Activated naive CD8-positive, alpha-beta T cell treated with anti-CD3 and anti-CD28 coated beads for 36 hours (primary cell): ENCODE measurements at places on chromosomes 7 and 10. TPM values are rescaled to one million over a fixed set of nuclear protein-coding genes. Genes with fewer than 3 reads are reported as not detected.

The SH2B2 gene
- total RNA-seq = 3.6 TPM

The CYP2C18 gene
- not detected for total RNA-seq

The SUN3 gene
- total RNA-seq = not detected

The COMMD3 gene
- 46.8 TPM for total RNA-seq

DNA sequence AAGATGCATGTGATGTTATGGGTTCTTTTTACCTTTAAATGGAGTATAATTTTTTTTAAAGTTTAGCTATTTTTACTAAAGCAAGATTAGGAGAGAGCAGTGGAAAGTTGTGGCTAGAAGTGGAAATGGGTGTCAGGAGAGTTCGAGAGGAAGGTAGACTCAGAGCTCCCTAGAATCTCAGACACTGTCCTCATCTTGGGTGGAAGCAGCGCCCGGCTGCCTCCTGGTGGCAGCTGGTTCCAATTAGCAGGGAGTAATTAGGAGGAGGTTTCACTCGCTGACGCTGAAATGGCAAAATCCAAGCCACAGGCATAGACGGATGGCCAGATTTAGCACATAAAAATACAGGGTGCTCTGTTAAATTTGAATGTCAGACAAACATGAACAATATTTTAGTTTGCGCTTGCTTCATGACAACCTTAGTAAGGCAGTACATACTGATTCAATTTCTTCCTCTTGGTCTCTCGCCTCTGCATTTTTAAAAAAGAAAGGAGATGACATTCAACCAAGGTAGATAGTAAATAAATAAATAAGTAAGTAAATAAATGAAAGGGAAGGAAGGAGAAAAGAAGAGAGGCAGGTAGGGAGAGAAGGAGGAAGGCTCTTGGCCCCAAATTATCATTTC lies 58.5 kb downstream of the LGI1 start:
- no peaks in the 10 kb centered on the region for H3K4me1 ChIP-seq
- peaks cover 44% of the 10 kb centered on the region for H3K27me3 ChIP-seq
- no peak overlapping the region for H3K27ac ChIP-seq

GRCh38 chr7:154869436-154869835 lies 133.5 kb downstream of the PAXIP1 start:
- no peak overlapping the region for H3K27ac ChIP-seq
- DNase-seq = no peak
- peaks cover 39% of the 10 kb centered on the region for H3K27me3 ChIP-seq
- H3K4me1 ChIP-seq = peaks cover 7% of the 10 kb centered on the region

DNA sequence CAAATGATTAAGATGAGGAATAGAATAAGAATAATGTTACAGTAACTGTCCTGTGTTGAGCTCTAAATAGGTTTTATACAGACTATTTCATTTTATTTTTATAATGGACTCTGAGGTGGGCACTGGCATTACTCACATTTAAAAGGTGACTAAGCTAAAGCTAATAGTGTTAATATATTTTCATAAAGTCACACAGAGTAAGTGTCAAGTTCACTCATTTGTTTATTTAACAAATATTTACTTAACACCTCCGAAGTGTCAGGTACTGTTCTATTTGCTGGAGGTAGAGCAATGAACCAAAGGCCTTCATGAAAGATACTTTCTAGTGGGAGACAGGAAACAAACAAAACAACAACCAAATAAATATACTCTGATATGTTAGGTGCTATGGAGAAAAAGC lies 44.0 kb downstream of the ASB4 start:
- H3K27ac ChIP-seq = no peak overlapping the region
- H3K27me3 ChIP-seq = peaks cover 13% of the 10 kb centered on the region
- H3K4me3 ChIP-seq = no peak overlapping the region
- no peaks in the 10 kb centered on the region for H3K36me3 ChIP-seq
- H3K4me1 ChIP-seq = no peaks in the 10 kb centered on the region
- DNase-seq = no peak

DNA sequence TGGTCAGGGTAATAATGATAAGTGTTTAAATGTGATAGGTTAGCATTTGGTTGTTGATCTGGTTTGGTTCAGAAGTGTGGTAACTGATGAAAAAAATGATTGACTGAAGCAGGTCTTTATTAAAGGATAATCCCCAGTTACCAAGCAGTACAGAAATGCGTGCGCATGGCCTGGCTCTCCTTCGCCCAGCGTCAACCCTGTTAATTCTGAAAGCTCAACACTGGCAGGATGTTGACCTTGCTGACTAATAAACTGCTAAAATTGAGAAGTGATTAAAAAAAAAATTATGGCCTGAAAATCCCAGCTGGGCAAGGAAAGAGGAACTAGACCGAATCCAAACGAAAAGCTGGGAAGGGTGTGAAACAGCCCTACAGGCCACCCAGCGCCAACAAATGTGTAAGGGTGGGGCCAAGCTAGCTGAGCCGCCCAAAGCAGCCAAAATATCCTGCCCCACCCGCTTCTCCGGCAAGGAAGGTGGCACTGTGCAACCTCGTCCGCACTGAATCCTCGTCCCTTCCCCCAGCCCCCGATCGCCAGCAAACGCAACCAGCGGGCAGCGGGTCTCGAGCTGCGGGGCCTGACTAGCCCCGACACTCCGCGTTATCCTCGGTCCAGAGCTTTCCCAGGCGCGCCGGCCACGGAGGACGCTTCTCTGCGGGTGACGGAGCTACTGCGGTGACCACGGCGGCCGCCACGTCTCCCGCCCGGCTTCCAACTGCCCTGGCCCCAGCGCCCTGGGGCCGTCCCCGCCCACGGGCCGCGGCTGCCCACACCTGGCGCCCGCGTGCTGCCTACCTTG lies 561 bp downstream of the SHTN1 start:
- no peak for DNase-seq
- peaks cover 55% of the 10 kb centered on the region for H3K27me3 ChIP-seq
- peak overlapping the region; percentile 65 for H3K4me3 ChIP-seq

DNA sequence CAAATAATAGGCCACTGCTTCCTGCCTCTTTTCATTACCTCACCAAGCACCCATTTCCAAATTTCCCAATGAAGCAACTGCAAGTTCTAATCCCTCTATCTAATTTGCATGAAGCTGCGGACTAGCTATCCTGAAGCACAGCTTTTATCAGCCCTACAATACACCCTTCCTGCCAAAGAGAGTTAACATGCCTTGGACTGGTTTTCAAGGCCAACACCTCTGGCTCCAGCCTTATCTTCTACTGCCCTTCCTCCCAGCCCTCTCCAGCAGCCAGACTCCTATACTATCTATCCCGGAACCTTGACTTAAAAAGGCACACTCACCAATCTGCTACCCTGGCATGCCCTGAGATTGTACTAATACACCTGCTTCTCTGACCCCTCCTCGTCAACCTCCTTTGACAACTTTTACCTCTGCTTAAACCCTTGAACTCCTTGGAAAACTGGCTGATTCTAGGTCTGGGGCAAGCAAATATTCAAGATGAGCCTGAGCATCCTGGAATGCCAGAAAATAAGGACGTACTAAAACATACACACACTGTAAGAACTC lies 73.4 kb downstream of the SGMS1 start:
- H3K27me3 ChIP-seq = no peaks in the 10 kb centered on the region
- H3K27ac ChIP-seq = no peak overlapping the region
- H3K4me1 ChIP-seq = peaks cover 35% of the 10 kb centered on the region
- no peak for DNase-seq
- H3K36me3 ChIP-seq = peaks cover 20% of the 10 kb centered on the region

- no peak for DNase-seq
- peaks cover 27% of the 10 kb centered on the region for H3K27me3 ChIP-seq
- H3K36me3 ChIP-seq = no peaks in the 10 kb centered on the region
- H3K27ac ChIP-seq = no peak overlapping the region
Measured at GRCh38 chr7:43205171-43205795, 92.8 kb downstream of the HECW1 start.

DNA sequence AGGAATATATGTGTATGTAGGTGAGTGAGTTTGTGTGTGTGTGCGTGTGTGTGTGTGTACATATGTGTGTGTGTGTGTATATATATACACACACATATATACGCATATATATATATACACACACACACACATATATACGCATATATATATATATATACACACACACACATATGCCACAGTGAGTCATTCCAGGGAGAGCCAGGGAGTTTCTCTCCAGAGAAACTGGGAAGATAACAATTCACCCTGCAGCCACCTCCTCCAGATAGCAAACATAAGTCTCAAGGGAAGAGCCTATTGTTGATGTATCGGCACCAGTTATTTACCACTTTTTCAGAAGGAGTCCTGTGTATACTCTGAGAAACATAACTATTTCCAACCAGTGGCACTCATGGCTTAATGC lies 102.3 kb upstream of the STK17A start:
- H3K36me3 ChIP-seq = no peaks in the 10 kb centered on the region
- no peak overlapping the region for H3K27ac ChIP-seq
- H3K4me1 ChIP-seq = no peaks in the 10 kb centered on the region
- DNase-seq = no peak
- no peaks in the 10 kb centered on the region for H3K27me3 ChIP-seq

DNA sequence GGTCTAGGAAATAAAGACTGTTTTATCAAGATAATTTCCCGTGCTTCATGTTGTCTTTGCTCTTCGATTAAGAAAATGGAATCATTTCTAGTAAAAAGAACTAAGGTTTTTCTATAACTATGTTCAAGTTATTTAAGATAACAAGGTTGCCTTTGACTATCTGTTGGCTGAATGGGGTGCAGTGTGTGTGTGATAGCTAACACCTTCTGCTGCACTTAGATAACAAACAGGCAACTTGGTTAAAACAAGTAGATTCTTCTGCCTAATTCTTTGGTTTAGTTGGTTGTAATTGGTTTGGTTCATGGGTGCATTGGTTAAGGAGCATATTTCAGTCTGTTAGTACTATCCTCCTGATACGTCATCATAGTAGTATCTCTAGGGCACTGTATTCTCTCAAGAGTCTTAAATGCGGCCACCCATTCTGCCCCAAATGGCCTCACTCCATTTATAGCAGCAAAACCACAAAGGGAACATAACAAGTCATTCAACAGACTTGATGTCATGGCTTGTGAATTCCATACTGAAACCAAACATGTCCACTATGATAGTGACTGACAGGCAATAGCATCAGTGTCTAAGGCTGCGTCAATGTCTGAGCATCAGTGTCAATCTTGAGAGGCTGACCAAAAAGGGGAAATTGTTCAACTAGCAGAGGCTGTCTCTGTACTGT lies 55.7 kb downstream of the CCDC3 start:
- H3K4me1 ChIP-seq = no peaks in the 10 kb centered on the region
- no peaks in the 10 kb centered on the region for H3K27me3 ChIP-seq
- DNase-seq = no peak
- H3K27ac ChIP-seq = no peak overlapping the region

- H3K4me3 ChIP-seq = no peak overlapping the region
- no peak overlapping the region for H3K27ac ChIP-seq
- H3K4me1 ChIP-seq = no peaks in the 10 kb centered on the region
- no peak for DNase-seq
- peaks cover 22% of the 10 kb centered on the region for H3K27me3 ChIP-seq
Measured at GRCh38 chr10:85959239-85959638, 407.4 kb downstream of the GRID1 start.

DNA sequence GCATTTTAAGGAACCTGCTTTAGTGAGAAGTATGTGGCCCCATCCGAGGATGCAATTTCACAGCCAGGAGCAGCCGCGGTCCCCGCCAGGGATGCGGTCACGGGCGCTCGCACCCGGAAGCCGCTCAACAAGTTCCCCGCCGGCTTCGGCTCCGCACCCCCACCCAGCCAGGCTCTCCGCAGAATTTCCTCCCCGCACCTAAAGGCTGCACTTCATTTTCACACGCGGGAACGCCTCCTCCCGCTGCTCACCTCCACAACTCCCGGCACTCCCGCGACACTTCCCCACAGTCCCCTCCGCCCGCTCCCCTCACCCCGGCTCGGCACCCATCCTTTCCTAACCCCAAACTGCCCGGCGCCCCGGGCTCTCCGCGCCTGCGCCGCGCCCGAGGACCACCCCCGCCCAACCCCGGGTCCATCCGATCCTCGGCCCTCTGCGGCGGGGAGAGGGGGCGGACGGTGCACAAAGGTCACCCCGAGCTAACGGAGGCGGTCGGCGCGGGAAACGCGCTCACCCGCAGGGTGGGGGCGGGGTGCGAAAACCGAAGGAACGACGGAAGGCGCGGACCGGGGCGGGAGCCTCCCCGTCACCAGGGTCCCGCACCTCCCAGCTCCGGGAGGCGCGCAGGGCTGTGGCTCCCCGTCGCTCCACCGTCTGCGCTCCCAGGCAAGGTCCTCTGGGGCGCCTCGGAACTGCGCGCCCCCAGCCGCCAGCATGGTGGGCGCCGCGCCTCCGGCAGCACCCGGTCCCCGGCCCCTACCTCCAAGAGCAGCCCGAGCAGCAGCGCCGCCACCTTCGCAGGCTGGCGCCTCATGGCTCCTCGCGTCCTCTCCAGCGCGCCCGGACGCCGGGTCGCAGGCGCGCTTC lies 558 bp downstream of the VOPP1 start:
- H3K4me1 ChIP-seq = peaks cover 71% of the 10 kb centered on the region
- peak; percentile 67 for DNase-seq
- H3K27me3 ChIP-seq = no peaks in the 10 kb centered on the region
- H3K36me3 ChIP-seq = peaks cover 13% of the 10 kb centered on the region

DNA sequence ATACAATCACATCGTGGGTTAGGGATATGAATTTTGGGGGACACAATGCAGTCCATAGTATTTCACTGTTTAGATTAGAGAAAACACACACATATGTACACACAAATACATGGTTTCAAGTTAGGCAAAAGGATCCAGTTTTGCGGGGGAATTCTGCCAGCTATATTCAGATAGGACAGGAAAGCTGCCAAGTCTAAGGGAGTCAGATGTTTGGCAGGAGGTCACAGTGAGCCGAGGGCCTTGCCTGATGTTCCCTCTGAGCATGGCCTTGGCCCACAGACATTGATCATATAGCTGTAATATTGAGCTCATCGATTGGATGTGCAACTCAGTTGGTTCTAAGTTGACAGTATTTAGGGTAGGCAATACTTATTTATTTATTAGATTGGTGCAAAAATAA lies 122.8 kb downstream of the ADRA2A start:
- no peak for DNase-seq
- peaks cover 20% of the 10 kb centered on the region for H3K27me3 ChIP-seq
- no peaks in the 10 kb centered on the region for H3K4me1 ChIP-seq
- H3K27ac ChIP-seq = no peak overlapping the region
- no peak overlapping the region for H3K4me3 ChIP-seq

- H3K27me3 ChIP-seq = no peaks in the 10 kb centered on the region
- H3K36me3 ChIP-seq = no peaks in the 10 kb centered on the region
- no peaks in the 10 kb centered on the region for H3K4me1 ChIP-seq
- no peak overlapping the region for H3K4me3 ChIP-seq
- no peak for DNase-seq
Measured at GRCh38 chr10:107433605-107434004, 269.1 kb upstream of the SORCS1 start.

DNA sequence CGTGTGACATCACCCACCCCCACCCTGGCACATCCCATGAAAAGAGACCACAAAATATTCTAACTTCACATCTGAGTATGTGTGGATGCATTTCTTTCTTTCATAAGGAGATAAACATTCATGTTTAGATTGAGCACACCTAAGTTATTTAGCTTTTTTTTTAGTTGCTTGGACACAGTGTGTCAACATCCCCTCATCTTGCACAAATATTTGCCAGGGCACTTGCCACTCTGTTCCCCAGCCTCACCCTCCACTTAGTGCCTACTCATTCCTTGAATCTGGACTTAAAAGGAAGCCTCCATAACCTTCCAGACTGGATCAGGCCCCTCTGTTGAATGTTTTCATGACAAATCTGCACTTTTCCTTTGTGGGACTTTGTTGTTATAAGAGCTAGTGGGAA lies 338.9 kb upstream of the IGFBP3 start:
- no peak overlapping the region for H3K4me3 ChIP-seq
- H3K36me3 ChIP-seq = no peaks in the 10 kb centered on the region
- H3K4me1 ChIP-seq = no peaks in the 10 kb centered on the region
- H3K27ac ChIP-seq = no peak overlapping the region
- no peaks in the 10 kb centered on the region for H3K27me3 ChIP-seq
- no peak for DNase-seq

- peak overlapping the region; percentile 86 for H3K4me3 ChIP-seq
- H3K36me3 ChIP-seq = peaks cover 23% of the 10 kb centered on the region
- H3K4me1 ChIP-seq = peaks cover 39% of the 10 kb centered on the region
- H3K27me3 ChIP-seq = peaks cover 5% of the 10 kb centered on the region
- peak overlapping the region; percentile 87 for H3K27ac ChIP-seq
Measured at GRCh38 chr10:73413108-73413527, 740 bp downstream of the ANXA7 start.
